ENCODE measurements at places on chromosomes 6 and 20. TPM values are rescaled to one million over a fixed set of nuclear protein-coding genes. Genes with fewer than 3 reads are reported as not detected.

DNA sequence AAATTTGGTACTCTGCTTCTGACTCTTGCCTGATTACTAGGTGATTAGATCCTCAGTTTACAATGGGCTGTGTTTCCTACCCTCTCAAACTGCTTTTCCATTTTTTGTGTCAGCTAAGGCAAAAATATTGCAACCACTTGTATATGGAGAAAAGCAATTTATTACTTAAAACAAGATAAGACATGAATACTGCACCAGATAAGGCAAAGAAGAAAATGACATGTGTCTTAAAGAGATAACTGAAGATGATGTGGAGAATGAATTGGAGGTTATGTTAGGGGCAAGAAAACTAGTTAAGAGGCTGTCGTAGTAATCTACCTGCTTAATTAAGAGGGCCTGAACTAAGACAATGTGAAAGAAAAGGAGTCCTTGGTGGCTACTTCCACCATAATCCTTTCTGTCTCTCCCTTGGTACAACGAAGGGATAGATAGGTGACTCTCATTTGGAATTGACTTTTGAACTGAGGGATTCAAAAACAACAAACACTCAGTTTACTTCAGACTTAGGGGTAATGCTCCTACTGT lies 16.3 kb upstream of the REV3L start:
- no peak for DNase-seq
- H3K27ac ChIP-seq, result no peak overlapping the region

DNA sequence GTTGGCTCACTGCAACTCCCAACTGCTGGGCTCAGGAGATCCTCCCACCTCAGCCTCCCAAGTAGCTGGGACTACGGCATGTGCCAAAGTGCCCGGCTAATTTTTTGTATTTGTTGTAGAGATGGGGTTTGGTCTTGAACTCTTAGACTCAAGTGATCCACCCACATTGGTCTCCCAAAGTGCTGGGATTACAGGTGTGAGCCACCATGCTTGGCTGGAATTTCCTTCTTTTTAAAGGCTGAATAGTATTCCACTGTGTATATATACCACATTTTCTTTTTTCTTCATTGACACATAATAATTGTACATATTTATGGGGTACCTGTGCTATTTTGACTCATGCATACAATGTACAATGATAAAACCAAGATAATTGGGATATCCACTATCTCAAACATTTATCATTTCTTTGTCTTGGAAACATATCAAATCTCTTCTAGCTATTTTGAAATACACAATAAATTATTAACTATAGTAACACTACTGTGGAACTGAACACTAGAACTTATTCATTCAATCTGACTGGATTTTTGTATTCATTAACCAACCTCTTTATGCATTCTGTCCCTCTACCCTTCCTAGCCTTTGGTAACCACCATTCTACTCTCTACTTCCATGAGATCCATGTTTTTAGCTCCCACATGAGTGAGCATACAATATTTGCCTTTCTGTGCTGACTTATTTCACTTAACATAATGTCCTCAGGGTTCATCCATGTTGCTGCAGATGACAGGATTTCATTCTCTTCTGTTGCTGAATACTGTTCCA lies 7.8 kb downstream of the MDC1 start:
- no peak overlapping the region for H3K27ac ChIP-seq
- H3K27me3 ChIP-seq, result no peaks in the 10 kb centered on the region
- H3K4me3 ChIP-seq, result no peak overlapping the region

The OR2J1 gene
- not detected for total RNA-seq

DNA sequence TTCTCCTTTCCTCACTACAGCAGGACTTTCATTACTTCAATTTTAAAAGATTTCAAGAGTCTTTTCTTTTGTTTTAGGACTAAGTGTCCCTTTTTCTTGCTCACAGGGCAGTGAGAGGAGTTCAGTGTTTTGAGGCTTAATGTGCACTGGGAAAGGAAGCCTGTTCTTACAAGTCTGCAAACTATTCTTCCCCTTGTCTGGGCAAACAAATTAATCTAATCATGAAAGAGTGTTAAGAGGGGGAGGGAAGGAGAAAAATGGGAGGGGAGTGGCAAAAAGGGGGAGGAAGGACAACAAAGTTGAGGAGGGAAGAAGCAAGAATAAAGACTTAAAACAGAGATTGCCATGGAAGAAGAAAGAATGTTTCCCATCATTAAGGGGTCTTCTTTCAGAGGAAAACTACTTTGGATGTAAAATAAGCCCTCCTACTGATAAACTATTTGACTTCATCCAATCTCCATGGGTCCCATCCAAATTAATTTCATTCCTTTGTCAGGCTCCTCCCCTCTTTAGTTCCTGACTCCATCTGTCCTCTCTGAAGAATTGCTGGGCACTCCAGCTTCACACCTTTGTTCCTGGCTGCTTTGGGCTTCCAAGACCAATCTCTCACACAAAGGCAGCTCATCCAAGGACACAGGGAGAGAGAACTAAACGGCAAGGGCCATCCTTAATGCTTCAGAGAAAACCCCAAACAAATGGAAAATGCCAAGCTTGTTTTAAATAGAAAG lies 244.5 kb downstream of the TPBG start:
- no peak for DNase-seq
- no peaks in the 10 kb centered on the region for H3K36me3 ChIP-seq
- H3K4me1 ChIP-seq, result no peaks in the 10 kb centered on the region
- no peaks in the 10 kb centered on the region for H3K27me3 ChIP-seq
- H3K27ac ChIP-seq, result no peak overlapping the region
- no peak overlapping the region for H3K4me3 ChIP-seq

DNA sequence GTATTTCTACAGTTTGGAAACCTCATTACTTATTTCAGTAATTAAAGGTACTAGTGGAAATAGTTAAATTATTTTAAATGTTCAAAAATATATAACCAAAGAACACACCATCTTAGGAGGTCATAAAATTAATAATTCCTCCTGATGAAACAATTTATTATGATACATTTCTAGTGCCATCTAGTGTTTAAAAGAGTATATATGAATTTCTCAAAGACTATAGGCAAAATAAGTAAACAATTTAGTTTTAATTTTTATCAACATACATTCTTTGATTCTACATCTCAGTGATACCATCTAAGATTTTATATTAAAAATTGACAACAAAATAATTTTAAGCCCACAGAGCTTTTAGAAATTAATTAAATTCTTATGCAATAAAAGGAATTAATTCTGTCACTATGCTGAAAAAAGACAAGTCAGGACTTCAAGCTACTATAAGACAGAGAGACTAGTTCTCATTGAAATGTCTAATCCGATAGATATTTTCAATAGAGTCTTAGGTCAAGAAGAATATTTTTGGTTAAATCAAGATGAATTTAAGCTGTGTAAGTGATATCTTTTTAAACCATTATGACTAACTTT lies 107.8 kb upstream of the RNF217 start:
- no peak overlapping the region for H3K4me3 ChIP-seq
- DNase-seq, result no peak
- H3K36me3 ChIP-seq, result no peaks in the 10 kb centered on the region
- H3K27ac ChIP-seq, result no peak overlapping the region
- H3K4me1 ChIP-seq, result no peaks in the 10 kb centered on the region

DNA sequence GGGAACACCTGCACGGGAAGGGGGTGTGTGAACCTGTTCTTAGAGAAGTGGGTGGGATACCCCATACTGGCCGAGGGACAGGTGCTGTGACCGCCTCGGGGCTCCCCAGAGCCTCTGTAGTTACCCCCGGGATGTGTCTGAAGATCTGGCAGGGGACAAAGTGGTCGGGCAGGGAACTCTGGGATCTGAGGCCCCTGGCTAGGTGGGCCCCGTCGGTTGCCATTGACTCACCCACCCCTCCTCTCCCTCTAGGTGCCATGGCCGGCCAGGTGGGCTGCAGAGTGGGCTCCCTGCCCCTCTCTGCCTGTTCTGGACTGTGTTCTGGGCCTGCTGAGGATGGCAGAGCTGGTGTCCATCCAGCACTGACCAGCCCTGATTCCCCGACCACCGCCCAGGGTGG lies 4.3 kb downstream of the BIRC7 start:
- no peaks in the 10 kb centered on the region for H3K27me3 ChIP-seq
- no peak overlapping the region for H3K27ac ChIP-seq
- no peak for DNase-seq

GRCh38 chr20:24086121-24086520 lies 97.5 kb upstream of the GGTLC1 start:
- H3K4me1 ChIP-seq, result no peaks in the 10 kb centered on the region
- H3K27me3 ChIP-seq, result peaks cover 10% of the 10 kb centered on the region
- no peaks in the 10 kb centered on the region for H3K36me3 ChIP-seq
- no peak overlapping the region for H3K27ac ChIP-seq
- no peak for DNase-seq

DNA sequence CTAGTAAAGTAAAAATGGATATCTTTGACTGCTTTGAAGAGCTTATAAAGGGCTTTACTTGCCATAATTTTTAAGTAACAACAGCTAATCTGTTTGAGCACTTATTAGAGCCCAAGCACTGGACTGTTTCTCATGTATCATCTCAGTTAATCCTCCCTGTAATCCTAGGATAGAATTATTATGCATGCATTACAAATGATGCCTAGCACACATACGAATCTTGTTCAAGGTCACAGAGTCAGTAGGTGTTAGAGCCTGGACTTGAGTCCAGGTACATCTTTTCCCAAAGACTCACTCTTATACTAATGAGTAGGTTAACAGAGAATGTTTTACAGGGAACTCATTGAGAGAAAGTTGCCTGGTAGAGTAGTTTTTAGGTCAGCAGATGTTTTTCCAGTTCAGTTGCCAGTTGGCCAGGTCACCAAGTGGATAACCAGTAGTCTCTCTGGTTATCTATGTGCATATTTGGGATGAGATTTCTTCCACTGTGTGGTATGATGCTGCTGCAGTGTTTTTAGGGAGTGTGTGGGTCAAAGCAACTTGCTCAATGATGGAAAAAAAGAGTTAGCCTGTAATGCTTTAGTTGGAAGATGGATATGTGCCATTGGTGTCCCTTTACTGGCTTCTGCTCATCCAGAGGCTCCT lies 32.3 kb upstream of the LAMA4 start:
- DNase-seq, result no peak
- H3K27ac ChIP-seq, result no peak overlapping the region
- no peak overlapping the region for H3K4me3 ChIP-seq
- H3K36me3 ChIP-seq, result peaks cover 3% of the 10 kb centered on the region
- H3K27me3 ChIP-seq, result peaks cover 57% of the 10 kb centered on the region

GRCh38 chr20:14481863-14482262 lies 144.5 kb upstream of the FLRT3 start:
- no peak overlapping the region for H3K27ac ChIP-seq
- no peaks in the 10 kb centered on the region for H3K27me3 ChIP-seq
- H3K4me3 ChIP-seq, result no peak overlapping the region
- H3K4me1 ChIP-seq, result no peaks in the 10 kb centered on the region
- H3K36me3 ChIP-seq, result no peaks in the 10 kb centered on the region

DNA sequence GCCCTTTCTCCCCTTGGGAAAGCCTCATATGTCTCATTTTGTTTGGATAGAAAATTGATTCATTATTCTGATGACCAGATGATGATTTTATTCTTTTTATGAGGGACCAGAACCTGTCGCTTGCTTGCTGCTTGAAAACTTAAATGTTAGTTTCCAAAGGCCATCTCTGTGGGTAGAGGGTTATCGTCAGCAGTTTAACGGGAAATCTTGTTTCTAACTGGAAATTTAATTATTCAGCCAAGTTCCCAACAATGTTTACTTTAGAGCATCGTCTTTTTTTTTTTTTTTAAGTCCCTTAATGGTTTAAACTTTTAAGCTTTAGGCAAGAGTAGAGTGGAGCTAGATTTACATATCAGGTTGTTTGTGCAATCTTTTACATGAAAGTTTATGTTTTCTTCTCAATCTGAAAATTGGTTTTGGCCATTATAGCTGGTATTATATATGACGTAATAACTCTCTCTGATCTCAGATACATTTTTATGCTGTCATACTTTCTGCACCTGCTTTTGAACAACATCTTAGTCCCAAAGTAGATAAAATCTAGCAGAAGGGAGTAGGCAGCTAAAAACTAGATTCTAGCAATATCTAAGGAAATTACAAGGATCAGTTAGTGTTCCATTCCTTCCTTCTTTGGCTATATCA lies 93.9 kb downstream of the FOXO3 start:
- DNase-seq, result no peak
- H3K4me1 ChIP-seq, result peaks cover 19% of the 10 kb centered on the region
- no peak overlapping the region for H3K27ac ChIP-seq
- H3K4me3 ChIP-seq, result no peak overlapping the region

- H3K4me1 ChIP-seq, result no peaks in the 10 kb centered on the region
- peaks cover 12% of the 10 kb centered on the region for H3K27me3 ChIP-seq
- H3K36me3 ChIP-seq, result no peaks in the 10 kb centered on the region
- H3K27ac ChIP-seq, result no peak overlapping the region
- DNase-seq, result no peak
Measured at GRCh38 chr6:167781066-167781767, 45.5 kb upstream of the AFDN start.

The KCNK17 gene
- not detected for total RNA-seq

GRCh38 chr6:2760882-2761842 lies 4.0 kb upstream of the WRNIP1 start:
- peaks cover 28% of the 10 kb centered on the region for H3K4me1 ChIP-seq
- peak overlapping the region; percentile 27 for H3K27ac ChIP-seq
- DNase-seq, result no peak

GRCh38 chr20:14717134-14717999 lies 380.0 kb upstream of the FLRT3 start:
- no peaks in the 10 kb centered on the region for H3K27me3 ChIP-seq
- no peak overlapping the region for H3K27ac ChIP-seq
- H3K4me3 ChIP-seq, result no peak overlapping the region
- no peaks in the 10 kb centered on the region for H3K36me3 ChIP-seq

Measured in activated CD8-positive, alpha-beta T cell treated with anti-CD3 and anti-CD28 coated beads, Interleukin-2, amount 10 ng/mL, durations not matched to agents 7 days and 5 days (primary cell).